ENCODE measurements at places on chromosomes 1 and 21.

- DNase-seq, result no peak
These were observed 450.2 kb downstream of the LMO4 start for GRCh38 chr1:87778896-87779295.

GRCh38 chr21:40141621-40142020 lies 274.4 kb downstream of the PCP4 start:
- no peak for DNase-seq

GRCh38 chr1:55813618-55814017 lies 598.5 kb upstream of the USP24 start:
- no peak for DNase-seq

- no peak for DNase-seq
These were observed 10.3 kb downstream of the CPLANE2 start for GRCh38 chr1:16226490-16227179.

GRCh38 chr1:164675342-164675904 lies 116.4 kb downstream of the PBX1 start:
- DNase-seq, result no peak

Measured in activated CD4-positive, alpha-beta T cell treated with anti-CD3 and anti-CD28 coated beads, Interleukin-2, amount 50 U/mL, for 24 hours (primary cell).